ENCODE measurements at places on chromosomes 7 and 10. TPM values are rescaled to one million over a fixed set of nuclear protein-coding genes. Genes with fewer than 3 reads are reported as not detected.

The FAM170B gene
- not detected for total RNA-seq

The CLEC5A gene
- not detected for total RNA-seq

The CDK14 gene
- 0.80 TPM for total RNA-seq

The TAS2R5 gene
- 2.7 TPM for total RNA-seq

The NXPH1 gene
- total RNA-seq: not detected

The FBXL13 gene
- total RNA-seq: 0.71 TPM

The TNS3 gene
- 0.23 TPM for total RNA-seq

The CYP3A4 gene
- total RNA-seq: 0.14 TPM

The NPM3 gene
- total RNA-seq: 148 TPM

The RSPH10B2 gene
- total RNA-seq: 0.77 TPM

The HOXA3 gene
- total RNA-seq: not detected

The PRKAR2B gene
- 1.7 TPM for total RNA-seq

- DNase-seq: no peak
Observed at GRCh38 chr7:129258649-129259389, 34.0 kb downstream of the AHCYL2 start.

DNA sequence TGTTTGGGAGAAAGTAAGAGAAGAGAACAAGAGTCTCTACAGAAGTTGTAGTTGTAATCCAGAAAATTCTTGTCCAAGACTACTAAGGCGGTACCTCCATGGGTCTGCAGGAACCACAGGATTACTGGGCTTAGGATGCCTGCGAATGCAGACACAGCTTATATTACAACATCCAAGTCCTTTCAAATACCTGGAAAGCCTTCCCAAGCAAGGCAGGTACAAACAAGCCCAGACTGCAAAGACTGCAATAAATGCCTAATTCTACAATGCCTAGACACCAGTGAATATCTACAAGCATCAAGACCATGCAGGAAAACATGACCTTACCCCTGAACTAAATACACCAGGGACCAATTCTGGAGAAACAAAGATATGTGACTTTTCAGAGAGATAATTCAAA, 178.2 kb downstream of the ARL4A start:
- no peak for DNase-seq

DNA sequence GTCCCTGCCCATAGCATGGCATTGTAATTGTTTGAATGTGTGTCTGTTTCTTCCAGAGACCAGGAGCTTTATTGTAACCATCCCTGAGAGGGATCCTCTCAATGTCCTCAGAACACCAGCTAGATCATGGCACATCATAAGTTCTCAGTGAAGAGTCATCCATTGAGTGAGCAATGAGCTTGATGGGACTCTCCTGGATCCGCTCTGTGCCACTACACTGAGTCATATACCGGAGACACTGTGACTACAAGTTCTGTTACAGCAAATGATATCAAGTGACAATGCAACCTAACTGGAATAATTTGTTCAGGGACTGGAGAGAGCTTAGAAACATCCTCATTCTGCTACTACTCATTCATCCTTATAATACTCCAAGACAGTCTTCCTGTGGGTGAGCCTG, 25.1 kb downstream of the MRPS24 start:
- DNase-seq: no peak

DNA sequence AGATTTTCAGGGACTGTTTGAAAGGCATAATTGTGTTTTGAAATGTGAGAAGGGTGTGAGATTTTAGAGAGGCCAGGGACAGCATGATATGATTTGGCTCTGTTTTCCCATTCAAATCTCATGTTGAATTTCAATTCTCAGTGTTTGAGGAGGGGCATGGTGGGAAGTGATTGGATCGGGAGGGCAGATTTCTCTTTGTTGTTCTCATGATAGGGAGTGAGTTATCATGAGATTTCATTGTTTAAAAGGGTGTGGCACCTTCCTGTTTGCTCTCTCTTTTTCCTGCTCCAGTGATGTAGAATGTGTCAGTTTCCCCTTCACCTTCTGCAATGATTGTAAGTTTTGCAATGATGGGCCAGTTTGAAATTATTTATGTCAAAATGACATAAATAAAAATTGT, 113.0 kb upstream of the PCDH15 start:
- no peak for DNase-seq

DNA sequence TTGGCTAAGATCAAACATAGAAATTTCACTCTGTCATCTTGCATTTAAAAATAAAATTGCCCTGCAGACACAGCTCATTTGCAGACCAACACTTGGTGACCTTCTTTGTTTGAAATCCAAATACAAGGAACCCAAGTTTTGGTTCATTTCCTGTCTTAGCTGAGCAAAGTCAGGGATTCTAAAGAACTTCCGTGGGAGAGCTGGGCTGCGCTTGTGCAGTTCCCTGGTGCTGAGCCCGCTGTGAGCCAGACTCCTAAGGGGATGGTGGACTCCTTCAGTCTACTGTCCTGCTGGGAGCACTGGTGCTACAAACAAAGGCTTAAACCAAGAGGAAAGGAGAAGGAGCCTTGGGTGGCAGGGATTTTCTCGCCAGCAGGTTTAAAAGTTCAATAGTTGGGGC, 60.0 kb downstream of the MYOF start:
- DNase-seq: no peak

DNA sequence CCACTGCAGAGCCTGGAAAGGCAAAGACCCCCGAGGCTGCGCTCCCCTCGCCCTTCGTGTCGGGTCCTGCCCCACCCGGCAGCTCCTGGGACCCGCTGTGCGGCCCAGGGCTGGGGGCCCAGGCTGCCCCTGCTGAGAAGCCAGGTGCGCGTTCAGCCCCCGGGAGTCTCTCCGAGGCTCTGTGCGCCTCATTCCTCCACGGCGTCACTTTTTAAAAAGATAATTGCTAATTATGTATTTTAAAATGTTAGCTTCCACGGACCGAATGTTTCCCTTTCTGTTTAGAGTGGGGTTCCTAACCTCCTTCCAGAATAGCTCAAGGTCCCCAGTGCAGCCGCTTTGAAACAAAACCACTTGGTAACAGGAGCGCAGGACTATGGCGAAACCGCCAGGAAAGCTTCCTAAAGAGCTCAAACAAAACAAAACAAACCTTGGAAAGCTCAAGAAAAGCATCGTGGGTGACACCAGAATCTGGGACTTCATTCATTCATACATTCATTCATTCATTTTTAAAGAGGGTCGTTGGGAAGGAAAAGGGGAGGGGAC, 45.6 kb downstream of the PDIA4 start:
- DNase-seq: no peak

GRCh38 chr10:116771101-116771958, 29.0 kb upstream of the HSPA12A start:
- DNase-seq: no peak

GRCh38 chr7:100584683-100585510, 1.0 kb downstream of the LRCH4 start:
- DNase-seq: no peak

GRCh38 chr7:4168541-4168940, 513.6 kb upstream of the FOXK1 start:
- DNase-seq: no peak

DNA sequence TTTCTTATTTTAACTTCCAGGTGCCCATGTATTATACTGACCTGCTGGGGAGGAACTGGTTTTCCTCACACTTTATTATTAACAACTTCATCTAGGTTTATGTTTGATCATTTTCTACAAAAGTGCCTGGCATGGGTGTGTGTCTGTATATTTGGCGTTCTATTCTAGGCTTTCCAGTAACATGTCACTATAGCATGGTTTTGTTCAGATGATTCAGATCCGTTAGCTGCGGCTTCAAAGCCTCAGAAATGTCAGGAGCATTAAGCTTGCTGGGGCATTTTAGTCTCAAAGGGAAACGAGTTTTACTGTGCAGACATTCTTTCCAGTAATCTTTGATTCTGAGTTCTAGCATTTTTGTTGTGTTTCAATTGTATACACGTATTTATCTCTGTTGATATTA, 2.3 kb downstream of the INPP5A start:
- no peak for DNase-seq

DNA sequence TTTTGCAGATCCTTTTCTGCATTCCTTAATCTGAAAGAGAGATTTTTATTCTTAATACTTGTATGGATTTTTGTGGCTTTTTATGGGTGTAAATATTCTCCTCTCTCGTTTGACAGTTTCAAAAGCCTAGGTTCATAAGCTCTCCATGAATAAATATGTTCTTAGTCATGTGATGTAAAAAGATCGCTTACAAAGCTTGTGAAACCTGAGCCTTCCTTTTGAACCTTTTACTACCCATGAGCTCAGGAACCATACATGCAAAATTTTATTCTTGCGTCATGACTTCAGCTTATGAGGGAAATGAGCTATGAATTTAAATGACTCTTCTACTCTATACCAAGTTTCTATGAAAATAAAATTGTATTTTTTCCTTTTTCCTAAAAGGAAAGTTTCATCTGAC, 98.7 kb downstream of the POLL start:
- no peak for DNase-seq

DNA sequence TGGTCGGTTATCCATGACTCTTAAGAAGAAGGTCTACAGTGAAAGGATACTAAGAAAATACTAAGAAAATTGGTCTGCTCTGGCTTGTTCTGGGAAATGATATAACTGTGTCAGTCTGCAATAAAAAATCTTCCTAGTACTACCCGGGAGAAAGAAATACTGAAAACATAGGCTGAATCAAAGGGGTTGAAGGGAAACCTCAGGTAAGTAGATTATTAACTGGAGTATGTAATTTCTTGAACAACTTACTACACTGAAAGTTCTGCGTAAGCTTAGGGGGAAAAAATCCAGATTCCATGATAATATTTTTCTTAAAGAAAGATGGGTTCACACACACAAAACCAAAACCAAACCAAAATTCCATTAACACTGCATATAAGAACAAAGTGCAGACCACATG, 143.3 kb downstream of the KMT2E start:
- no peak for DNase-seq

DNA sequence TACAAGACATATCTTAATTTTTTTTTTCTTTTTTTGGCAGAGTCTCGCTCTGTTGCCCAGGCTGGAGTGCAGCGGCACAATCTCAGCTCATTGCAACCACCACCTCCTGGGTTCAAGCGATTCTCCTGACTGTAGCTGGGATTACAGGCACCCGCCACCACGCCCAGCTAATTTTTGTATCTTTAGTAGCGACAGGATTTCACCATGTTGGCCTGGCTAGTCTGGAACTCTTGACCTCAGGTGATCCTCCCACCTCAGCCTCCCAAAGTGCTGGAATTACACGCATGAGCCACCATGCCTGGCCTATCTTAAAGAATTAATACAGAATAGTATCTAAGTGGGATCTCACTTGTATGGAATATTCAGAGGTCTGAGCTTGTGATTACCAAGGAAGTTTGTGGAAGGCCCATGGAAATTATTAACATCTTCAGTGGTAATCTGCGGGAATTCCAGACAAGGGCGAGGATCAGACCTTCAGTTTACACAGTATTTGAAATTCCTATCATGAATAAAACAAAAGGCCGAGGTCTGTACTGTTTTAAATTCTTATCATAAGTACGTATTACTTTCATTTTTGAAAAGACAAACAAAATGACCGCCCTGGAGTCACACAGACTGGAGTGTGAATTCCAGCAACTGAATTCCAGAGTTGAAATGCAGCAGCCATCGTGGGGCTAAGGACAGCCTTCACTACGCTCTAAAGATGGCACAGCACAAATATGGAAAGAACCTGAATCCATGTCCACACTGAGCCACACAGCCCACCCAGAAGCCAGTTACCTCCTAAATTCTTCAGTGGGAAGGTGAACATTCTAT, 16.7 kb downstream of the GPRIN2 start:
- DNase-seq: no peak

- DNase-seq: peak; percentile 87
Observed at GRCh38 chr10:8242295-8242872, 187.9 kb downstream of the GATA3 start.

DNA sequence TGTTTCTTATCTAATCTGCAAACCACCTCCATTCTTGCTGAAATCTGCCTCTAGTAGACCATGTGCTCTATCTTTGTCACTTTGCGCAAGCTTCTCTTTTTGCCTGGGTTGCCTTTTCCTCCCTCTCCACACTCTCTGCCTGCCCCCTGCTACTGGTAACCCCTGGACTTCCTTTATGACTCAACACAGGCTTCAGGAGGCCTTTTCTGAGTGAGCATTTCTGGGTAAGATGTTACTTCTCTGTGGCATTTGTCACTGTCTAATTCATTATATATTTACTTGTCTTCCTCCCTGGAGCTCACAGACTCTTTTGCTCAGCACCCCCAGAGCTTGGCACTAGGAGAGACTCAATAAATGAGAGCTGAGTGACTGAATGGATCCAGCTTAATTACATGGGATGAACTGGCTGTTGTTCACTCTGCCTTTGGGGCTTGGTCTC, 8.4 kb downstream of the GOLGA7B start:
- DNase-seq: no peak

Measured in activated naive CD4-positive, alpha-beta T cell treated with anti-CD3 and anti-CD28 coated beads, Interleukin-2, amount 50 U/mL, for 72 hours (primary cell).